Activated CD4-positive, alpha-beta T cell treated with anti-CD3 and anti-CD28 coated beads, Interleukin-2, Interleukin-4, amounts not matched to agents 100 ng/mL and 50 ng/mL, durations not matched to agents 16 hours and 8 hours (primary cell): ENCODE measurements at places on chromosomes 5 and 9.

GRCh38 chr5:157348049-157348400 lies 82.1 kb downstream of the CYFIP2 start:
- no peak for DNase-seq

DNA sequence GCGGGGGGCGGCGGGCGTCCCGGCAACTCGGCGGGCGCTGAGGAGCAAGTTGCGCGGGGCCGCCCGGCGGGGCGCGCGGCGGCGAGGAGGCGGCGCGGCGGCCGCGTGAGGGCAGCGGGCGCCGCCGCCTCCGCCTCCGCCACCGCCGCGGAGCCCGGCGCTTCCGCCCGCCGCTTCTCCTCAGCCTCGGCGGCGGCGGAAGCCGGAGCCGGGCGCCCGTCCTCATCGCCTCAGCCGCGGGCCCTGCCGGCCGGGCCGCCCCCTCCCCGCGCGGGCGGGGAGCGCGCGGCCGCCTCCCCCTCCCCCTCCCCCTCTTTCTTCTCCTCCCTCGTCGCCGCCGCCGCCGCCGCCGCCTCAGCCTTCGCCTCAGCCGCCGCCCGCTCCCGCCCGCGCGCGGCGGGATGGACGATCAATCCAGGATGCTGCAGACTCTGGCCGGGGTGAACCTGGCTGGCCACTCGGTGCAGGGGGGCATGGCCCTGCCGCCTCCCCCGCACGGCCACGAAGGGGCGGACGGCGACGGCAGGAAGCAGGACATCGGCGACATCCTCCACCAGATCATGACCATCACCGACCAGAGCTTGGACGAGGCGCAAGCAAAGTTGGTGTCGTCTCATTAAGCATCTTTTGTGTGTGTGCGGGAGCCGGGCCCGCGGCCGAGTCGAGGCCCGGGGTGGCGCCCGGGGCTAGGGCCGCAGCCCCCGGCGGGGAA lies at the start of gene PBX3:
TSS of gene PBX3 (plus strand) at position 321 of the 712 bp plus-strand sequence.
- peak; percentile 25 for DNase-seq

DNA sequence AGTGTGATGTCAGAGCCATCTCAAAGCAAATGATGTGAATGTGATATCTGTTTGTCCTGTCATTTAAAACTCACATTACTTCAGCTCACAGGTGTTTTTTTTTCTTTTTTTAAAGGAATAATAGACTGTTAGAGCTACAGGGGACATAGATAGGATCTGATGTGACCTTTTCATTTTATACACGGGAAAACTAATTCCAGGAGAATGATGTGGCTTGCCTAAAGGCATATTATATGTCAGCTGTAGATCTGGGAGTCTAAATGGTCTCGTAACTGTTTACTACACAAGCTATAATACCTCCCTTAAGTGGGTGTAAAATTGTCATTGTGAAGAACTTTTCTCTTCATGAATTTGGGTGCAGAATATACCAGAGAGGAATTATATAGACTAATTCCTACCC lies 2.0 kb downstream of the NMUR2 start:
- no peak for DNase-seq

- DNase-seq = peak; percentile 58
Observed at GRCh38 chr5:139514486-139514856, 31.9 kb upstream of the STING1 start.

GRCh38 chr9:120868339-120868675 lies 8.7 kb downstream of the PHF19 start:
- DNase-seq = no peak

DNA sequence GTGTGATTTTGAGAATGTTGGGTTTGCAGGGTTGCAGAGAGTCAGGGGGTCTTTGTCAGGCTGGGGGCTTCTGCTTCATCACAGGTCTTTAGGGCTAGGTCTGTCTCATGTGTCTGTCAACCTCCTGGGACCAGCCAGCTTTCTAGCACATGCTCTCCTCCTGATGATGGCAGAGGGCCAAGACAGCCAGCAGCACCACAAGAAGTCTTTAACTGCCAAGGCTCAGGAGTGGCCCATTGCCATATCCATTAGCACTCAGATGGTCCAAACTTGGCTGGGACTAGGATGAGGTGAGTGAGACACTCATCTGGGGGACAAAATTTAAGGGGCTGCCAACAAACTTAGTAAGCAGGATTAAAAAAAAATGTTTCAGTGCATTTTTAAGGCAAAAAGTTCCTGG lies 384.2 kb upstream of the CDH10 start:
- DNase-seq = no peak

- DNase-seq = peak; percentile 82
Observed at GRCh38 chr5:55936100-55936693, 58.6 kb downstream of the IL6ST start.

DNA sequence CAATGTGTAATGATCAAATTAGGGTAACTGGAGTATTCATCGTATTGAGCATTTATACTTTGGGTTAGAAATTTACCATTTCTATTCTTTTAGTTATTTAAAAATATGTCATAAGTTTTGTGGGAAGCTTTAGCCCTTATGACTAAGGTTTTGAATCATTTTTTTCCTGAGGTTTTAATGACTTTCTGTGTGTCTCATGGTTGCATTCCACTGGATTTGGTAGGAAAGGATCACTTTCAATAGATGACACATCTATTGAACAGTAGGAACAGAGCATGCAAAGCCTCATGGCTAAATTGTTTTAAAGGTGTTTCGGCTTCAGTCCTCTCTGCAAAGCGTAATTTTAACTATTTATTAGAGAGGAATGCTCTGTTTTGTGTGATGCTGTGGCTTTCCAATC lies 512.4 kb upstream of the CHD1 start:
- DNase-seq = no peak

GRCh38 chr5:96529559-96529958 lies 96.5 kb upstream of the PCSK1 start:
- no peak for DNase-seq

DNA sequence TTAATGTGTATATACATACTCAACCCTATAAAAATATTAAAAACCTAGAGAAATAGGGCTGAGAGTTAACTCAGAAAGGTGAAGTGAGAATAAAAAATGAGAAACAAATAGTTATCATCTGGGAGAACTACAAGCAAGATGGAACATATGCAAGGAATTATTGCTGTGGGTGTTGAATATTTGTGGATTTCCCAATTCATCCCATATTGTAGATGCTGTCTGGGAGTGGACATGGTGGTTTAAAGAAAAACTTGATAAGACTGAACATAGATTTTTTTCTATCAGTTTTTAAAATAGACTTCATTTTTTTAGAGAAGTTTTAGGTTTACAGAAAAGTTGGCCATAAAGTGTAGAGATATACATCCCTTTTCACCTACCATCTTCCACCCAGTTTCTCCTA lies 263.5 kb downstream of the SPATA31D1 start:
- no peak for DNase-seq

DNA sequence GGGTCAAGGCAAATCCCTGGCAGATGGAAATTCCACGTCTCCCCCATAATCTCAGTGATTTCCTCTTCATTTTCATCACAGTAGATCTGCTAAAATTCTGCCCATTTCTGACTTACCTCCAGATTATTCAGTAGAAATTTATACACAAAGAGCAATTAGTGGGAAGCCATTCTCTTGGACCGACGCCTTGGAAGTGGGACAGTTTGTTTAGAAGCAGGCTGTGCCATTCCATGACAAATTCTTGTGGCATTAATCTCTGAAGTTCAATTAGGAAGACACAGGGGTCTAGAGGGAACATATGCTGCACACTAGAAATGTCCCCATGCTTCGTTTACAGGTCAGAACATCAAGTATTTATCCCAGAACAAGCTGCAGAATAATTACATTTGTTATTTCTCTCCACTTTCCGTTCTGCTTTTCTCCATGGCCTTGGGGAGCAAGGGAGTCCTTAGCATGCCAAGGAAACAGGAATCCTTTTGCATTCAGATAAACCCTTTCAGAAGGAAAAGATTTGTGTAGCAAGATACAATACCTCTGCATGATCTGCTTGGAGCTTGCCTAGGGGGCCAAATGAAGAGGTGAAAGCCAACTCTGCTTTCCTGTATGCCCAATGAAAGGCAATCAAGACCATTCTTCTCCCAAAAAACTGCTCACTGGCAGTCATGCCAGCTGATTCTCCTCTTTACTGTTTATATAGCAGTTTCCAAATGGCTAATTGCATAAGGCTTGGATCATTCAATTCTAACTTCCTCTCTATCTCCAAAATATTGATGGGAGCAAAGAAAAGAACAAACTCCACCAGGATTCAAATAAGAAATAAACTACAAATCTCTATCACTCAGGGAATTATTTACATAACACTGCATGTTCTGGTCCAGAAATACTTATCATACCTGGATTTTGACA lies 2.5 kb upstream of the PRKACG start:
- no peak for DNase-seq

- no peak for DNase-seq
Observed at GRCh38 chr9:130662970-130663257, 1.5 kb upstream of the PRDM12 start.

DNA sequence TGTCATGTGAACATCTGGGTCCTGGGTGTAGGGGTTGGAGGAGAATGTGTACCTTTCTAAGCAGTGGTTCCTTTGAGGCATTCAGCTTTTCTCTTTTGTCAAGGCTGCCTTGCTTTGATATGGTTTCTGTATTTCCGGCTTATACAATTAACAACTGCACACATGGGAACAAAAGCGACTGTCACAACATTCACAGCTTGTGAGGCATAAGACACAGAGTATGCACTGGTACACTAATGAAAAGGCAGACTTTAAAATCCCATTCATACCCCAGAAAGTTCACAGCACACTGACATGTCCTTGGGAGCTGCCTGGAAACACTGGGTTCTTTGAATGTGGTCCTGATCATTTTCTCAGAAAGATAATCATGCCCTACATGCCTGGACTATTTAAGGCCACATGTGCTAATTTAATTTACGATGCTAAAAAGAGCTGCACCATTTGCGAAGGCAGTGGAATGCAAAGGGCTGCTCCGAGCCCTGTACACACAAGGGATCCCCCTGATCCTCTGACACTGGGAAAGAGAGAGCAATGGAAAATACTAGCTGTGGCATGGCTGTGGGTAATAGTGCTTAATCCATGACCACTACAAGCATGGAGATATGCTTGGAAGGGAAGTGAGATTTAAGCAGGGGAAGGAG lies 131.8 kb downstream of the EFNA5 start:
- no peak for DNase-seq

GRCh38 chr9:22457448-22457847 lies 10.8 kb downstream of the DMRTA1 start:
- DNase-seq = no peak

DNA sequence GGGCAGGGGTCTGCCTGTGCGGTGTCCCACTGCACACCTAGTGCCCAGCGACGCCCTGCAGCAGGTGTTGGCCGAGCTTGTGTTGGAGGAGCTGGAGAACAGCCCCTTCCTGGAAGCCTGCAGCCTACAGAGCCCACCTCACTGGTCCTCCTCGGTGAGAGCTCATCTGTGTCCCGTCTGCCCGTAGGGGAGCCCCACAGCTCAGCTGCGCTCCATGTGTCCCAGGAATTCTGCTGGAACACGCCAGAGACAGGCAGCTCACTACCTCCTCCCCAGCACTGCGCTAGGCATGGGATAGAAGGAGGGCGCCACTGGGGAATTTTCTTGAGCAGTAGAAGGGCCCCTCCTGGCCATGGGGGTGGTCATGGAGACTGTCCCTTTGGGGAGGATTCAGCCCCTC lies 44.0 kb downstream of the DUSP1 start:
- DNase-seq = no peak

- DNase-seq = no peak
Observed at GRCh38 chr9:77710965-77711648, 63.0 kb upstream of the GNA14 start.

- DNase-seq = no peak
Observed at GRCh38 chr5:80740999-80741398, 86.2 kb upstream of the DHFR start.

- no peak for DNase-seq
Observed at GRCh38 chr9:38286766-38287165, 105.7 kb upstream of the ALDH1B1 start.

DNA sequence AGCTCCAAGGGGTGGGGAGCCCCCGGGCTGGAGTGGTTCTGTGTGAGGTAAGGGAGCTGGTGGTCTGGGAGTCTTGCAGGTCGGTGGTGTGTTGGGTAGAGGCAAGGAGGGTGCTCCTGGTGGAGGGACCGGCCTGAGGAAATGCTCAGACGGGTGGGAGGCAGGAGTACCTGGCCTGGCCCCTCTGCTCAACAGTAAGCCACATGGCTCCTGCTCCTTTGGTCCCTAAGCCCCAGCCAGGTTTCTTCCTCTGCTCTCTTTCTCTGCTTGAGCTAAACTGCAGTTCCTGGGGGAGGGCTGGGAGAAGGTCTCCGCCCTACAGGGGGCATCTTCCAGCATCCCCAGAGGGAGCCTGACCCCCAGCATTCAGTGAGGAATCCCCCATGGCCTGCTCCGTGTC lies 17.2 kb downstream of the TSPAN17 start:
- no peak for DNase-seq

- DNase-seq = no peak
Observed at GRCh38 chr5:97548739-97549080, 365.7 kb upstream of the RIOK2 start.

GRCh38 chr9:72945391-72945790 lies 7.5 kb downstream of the ALDH1A1 start:
- DNase-seq = no peak

DNA sequence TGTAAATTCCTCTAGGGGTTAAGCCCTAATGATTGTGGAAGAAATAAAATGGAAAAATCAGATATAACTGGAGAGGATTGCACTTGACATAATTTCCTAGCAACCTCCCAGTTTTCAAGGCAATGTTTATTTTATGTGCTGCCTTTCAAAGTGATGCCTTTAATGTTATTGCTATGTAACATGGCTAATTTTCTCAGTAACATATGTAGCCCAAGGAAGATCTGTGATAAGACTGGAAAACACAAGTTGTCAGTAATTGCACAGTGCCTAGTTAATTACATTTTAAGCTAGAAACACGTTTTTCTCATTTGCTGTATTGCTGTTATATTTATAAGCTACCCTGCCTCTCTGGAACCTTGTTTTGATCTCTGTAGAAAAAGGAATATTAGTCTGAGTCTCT lies 49.2 kb upstream of the KCNN2 start:
- DNase-seq = no peak

- DNase-seq = no peak
Observed at GRCh38 chr9:69121155-69122081, 52.7 kb upstream of the TJP2 start.

GRCh38 chr5:43007246-43007910 lies 32.7 kb downstream of the ANXA2R start:
- DNase-seq = peak; percentile 77

DNA sequence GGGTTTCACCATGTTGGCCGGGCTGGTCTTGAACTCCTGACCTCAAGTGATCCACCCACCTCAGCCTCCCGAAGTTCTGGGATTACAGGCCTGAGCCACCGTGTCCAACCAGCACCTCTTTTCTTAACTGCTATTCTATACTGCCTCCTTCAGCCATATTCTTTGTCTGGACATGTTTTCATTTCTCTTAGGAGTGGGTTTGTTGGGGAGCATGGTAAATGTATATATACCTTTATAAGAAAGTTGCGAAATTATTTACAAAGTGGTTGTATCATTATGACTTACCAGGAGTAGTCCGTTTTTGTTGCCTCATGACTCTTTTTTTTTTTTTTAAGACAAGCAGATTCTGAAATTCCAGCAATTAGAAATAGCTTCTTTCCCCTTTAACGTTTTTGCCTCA lies 38.7 kb downstream of the CDC42SE2 start:
- DNase-seq = no peak

- DNase-seq = no peak
Observed at GRCh38 chr9:105309531-105309931, 65.1 kb downstream of the SLC44A1 start.

- DNase-seq = no peak
Observed at GRCh38 chr5:31477516-31477915, 54.4 kb downstream of the DROSHA start.

GRCh38 chr5:84372066-84372695 lies 12.5 kb downstream of the EDIL3 start:
- no peak for DNase-seq

- DNase-seq = no peak
Observed at GRCh38 chr9:79555474-79556089, 16.2 kb upstream of the TLE4 start.

GRCh38 chr9:123867034-123867433 lies 62.9 kb downstream of the DENND1A start:
- no peak for DNase-seq
